ENCODE measurements at places on chromosomes 4 and X. TPM values are rescaled to one million over a fixed set of nuclear protein-coding genes. Genes with fewer than 3 reads are reported as not detected.
A peak's percentile ranks its signal among the peaks of the same experiment; 100 is the strongest.

GRCh38 chr4:39713691-39714090 lies 15.8 kb downstream of the UBE2K start:
- no peaks in the 10 kb centered on the region for H3K27me3 ChIP-seq
- H3K4me3 ChIP-seq: peak overlapping the region; percentile 23
- DNase-seq: no peak
- peak overlapping the region; percentile 54 for H3K27ac ChIP-seq

Gene HPSE
- total RNA-seq: 0.29 TPM

DNA sequence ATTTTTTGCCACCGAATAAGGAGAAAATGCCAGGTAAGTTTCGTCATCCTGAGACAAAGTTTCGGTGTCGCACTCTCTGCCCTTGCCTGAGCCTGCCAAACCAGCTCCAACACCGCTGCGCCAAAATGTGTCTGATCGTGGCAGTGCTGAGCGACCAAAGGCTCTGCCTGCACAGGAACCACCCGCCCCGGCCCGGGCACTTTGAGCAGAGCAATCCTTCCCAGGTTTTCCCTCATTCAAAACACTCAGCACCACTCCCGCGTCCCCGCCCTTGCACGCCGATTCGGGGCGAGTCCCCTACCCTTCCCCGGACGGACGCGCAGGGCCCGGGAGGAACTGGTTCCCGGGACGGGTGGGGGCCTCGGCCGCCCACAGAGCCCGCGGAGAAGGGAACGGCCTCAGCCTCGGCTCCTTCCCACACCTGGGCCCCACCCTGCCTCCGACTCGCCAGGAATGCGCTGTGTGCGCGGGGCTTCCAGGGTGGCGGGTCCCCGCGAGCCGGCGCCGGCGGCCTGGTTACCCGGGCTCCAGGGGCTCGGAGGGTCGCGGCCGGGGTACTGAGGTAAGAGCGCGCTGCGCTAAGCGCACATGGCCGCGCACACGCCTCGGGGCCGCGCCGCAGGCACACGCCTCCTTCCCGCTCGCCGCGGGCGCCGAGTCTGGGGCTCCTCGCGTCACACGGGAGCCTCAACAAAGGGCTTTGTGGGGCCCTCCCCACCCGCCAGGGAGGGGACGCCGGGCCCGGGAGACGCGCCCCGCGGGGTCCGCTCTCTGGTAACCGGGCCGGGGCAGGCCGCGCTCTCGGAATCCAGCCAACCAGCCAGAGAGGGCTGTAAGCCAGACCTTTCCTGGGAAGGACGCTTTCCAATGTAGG lies at the start of gene C4orf36:
Gene C4orf36 (minus strand): TSS at position 661 of the 874 bp plus-strand sequence. CDS start 902 bp downstream, outside the sequence.
- H3K36me3 ChIP-seq: no peaks in the 10 kb centered on the region
- H3K27ac ChIP-seq: no peak within 1 kb of the TSS
- DNase-seq: peak; percentile 83
- no peaks in the 10 kb centered on the region for H3K27me3 ChIP-seq

GRCh38 chr4:144362366-144362765 lies 221.8 kb upstream of the GYPA start:
- DNase-seq: no peak
- no peaks in the 10 kb centered on the region for H3K36me3 ChIP-seq
- no peaks in the 10 kb centered on the region for H3K4me1 ChIP-seq

Gene SYNPO2
- total RNA-seq: 20.9 TPM

- H3K4me3 ChIP-seq: no peak overlapping the region
- peaks cover 57% of the 10 kb centered on the region for H3K4me1 ChIP-seq
- no peaks in the 10 kb centered on the region for H3K27me3 ChIP-seq
- H3K36me3 ChIP-seq: peaks cover 17% of the 10 kb centered on the region
- DNase-seq: no peak
Observed at GRCh38 chr4:113469023-113469390, 292.5 kb downstream of the CAMK2D start.

GRCh38 chr4:124708517-124709300 lies 3.8 kb downstream of the ANKRD50 start:
- peak; percentile 21 for DNase-seq
- peaks cover 27% of the 10 kb centered on the region for H3K4me1 ChIP-seq

DNA sequence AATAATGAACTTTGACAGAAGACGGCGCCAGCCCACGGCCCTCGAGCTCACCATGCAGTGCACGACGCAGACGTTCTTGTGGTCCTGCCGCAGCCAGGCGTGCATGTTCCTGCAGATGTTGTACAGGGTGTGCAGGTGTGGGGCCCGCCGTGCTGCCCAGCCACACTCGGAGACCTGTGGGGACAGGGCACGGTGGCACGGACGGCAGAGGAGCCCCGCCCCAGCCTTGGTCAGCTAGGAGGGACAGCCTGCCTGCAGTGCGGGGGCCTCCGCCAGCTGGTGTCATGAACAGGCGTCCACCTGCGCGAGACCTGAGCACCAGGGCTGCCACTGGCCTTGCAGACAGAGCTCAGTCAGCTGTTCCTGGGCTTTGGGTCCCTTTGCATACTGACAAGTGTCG lies 49.5 kb downstream of the GAK start:
- no peaks in the 10 kb centered on the region for H3K4me1 ChIP-seq
- no peak for DNase-seq
- H3K4me3 ChIP-seq: no peak overlapping the region
- peaks cover 53% of the 10 kb centered on the region for H3K36me3 ChIP-seq
- H3K27ac ChIP-seq: no peak overlapping the region

Gene OCIAD1
- 87.5 TPM for total RNA-seq

DNA sequence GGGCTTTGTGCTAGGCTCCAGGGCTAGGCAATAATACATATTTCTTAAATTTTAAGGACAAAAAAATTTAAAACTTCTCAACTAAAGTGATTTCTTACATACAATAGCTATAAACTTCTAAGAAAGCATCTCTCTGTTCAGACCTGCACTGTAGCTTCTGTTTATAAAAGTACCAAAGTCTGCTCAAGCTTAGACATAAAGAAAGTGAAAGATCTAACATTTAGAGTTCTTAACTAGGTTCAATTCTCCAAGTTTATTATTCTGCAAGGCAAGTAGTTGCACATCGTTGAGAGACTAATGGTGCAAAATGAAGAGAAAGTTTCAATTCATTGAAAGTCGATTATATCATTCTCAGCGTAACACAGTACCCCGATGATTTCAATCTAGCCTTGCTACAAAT lies 857.4 kb upstream of the HTR2C start:
- H3K4me3 ChIP-seq: no peak overlapping the region
- no peak overlapping the region for H3K27ac ChIP-seq
- no peak for DNase-seq
- H3K27me3 ChIP-seq: no peaks in the 10 kb centered on the region

Gene OPHN1
- total RNA-seq: 7.4 TPM

DNA sequence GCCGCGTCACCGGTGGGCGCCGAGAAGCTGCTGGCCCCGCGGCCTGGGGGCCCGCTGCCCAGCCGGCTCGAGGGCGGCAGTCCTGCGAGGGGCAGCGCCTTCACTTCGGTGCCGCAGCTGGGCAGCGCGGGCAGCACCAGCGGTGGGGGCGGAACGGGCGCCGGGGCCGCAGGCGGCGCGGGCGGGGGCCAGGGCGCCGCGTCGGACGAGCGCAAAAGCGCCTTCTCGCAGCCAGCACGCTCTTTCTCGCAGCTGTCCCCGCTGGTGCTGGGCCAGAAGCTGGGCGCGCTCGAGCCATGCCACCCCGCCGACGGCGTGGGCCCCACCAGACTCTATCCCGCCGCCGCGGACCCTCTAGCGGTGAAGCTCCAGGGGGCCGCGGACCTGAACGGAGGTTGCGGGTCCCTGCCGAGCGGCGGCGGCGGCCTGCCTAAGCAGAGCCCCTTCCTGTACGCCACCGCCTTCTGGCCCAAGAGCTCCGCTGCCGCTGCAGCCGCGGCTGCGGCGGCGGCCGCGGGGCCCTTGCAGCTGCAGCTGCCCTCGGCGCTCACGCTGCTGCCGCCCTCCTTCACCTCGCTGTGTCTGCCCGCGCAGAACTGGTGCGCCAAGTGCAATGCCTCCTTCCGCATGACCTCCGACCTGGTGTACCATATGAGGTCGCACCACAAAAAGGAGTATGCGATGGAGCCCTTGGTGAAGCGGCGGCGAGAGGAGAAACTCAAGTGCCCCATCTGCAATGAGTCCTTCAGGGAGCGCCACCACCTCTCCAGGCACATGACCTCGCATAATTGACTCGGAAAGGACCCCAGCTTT lies 5.6 kb downstream of the PRDM8 start:
- peaks cover 5% of the 10 kb centered on the region for H3K4me1 ChIP-seq
- DNase-seq: peak; percentile 92
- peak overlapping the region; percentile 27 for H3K27ac ChIP-seq
- H3K4me3 ChIP-seq: peak overlapping the region; percentile 79
- no peaks in the 10 kb centered on the region for H3K36me3 ChIP-seq

GRCh38 chrX:54171527-54172250 lies 11.4 kb downstream of the FAM120C start:
- no peaks in the 10 kb centered on the region for H3K27me3 ChIP-seq
- no peak for DNase-seq
- H3K27ac ChIP-seq: no peak overlapping the region
- H3K4me1 ChIP-seq: no peaks in the 10 kb centered on the region
- H3K4me3 ChIP-seq: no peak overlapping the region
- peaks cover 4% of the 10 kb centered on the region for H3K36me3 ChIP-seq

- no peaks in the 10 kb centered on the region for H3K27me3 ChIP-seq
- no peak overlapping the region for H3K27ac ChIP-seq
- no peaks in the 10 kb centered on the region for H3K36me3 ChIP-seq
- no peak overlapping the region for H3K4me3 ChIP-seq
Observed at GRCh38 chrX:98654565-98654964, 1755.5 kb downstream of the PCDH19 start.

DNA sequence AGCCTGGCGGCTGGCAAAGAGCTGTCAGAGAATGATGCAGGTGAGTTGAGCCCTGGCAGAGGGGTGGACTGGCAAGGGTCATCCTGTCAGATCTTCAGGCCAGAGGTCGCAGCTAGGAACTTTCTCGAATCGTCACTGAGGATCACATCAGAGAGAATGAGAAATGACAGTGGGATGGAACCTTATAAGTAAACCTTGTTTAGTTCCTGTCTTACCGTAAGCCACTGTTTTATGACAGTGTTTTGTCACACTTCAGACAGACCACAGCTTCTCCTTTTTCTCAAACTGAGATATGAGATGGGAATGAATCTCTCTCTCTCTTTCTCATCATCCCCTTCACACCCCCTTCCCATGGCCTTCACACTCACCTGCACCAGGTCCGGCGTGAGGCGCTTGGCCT lies 9.3 kb downstream of the DIPK2B start:
- no peak overlapping the region for H3K4me3 ChIP-seq
- peaks cover 4% of the 10 kb centered on the region for H3K4me1 ChIP-seq
- no peak for DNase-seq
- H3K27me3 ChIP-seq: peaks cover 25% of the 10 kb centered on the region

DNA sequence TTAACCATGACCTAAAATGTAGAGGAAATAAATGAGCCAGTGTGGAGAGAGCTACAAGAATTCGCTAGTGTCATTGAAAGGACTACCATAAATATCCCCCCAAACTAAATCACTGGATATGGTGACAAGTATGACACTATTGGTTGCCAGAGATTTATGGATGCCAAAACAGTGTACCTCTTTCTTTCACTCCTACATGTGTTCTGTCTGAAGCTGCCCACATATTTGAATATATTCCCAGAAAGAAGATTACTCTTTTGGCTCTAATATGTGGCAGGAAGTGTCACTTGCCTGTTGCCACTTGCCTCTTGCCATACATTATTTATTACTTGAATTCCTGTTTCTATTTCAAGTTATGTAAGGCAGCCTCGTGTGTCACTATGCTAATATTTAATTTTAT lies 1573.6 kb downstream of the TECRL start:
- no peaks in the 10 kb centered on the region for H3K36me3 ChIP-seq
- H3K4me1 ChIP-seq: no peaks in the 10 kb centered on the region
- no peak overlapping the region for H3K4me3 ChIP-seq
- DNase-seq: no peak
- no peaks in the 10 kb centered on the region for H3K27me3 ChIP-seq

- peaks cover 20% of the 10 kb centered on the region for H3K36me3 ChIP-seq
- DNase-seq: no peak
- H3K27me3 ChIP-seq: no peaks in the 10 kb centered on the region
- H3K27ac ChIP-seq: peak overlapping the region; percentile 52
- no peak overlapping the region for H3K4me3 ChIP-seq
Observed at GRCh38 chr4:38948551-38948950, 80.9 kb downstream of the FAM114A1 start.

DNA sequence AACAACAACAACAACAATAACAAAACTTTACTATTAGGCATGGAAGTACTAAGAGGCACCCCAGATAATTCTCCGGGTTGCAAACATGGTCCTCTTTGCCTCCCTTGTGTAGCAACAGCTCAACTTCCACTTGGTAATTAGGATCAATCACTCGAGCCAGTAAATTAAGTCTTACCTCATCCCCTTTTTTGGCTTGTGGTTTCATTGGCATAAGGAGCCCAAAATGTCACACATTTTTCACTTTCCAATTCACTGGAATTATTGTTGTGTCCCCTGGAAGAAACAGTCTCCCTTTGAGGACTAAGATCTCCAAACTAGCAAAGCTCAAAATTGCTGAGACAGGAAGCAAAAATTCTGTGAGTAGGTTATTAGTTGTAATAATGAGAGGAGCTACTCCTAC lies 49.2 kb upstream of the HSD17B10 start:
- DNase-seq: no peak
- peaks cover 26% of the 10 kb centered on the region for H3K27me3 ChIP-seq
- peaks cover 7% of the 10 kb centered on the region for H3K4me1 ChIP-seq
- H3K36me3 ChIP-seq: no peaks in the 10 kb centered on the region

Gene CENPE
- total RNA-seq: 13.0 TPM

DNA sequence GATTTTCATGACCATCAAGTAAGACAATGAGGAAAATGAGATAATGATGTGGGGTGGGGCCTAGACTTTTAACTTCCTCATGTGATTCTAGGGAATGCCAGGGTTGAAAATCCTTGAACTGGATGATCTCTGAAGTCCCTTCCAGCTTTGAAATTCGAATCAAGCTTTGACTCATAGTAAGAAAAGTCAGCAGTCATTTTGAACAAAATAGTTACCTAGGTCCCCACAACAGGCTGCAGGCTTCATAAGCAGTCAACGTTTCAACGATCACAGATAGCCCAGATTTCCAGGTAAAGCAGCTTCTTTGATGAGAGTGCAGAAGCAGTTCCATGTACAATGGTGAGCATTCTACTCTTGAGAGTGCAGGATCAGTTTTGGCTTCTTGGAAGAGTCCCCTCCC lies 93.7 kb downstream of the GRIA3 start:
- H3K36me3 ChIP-seq: no peaks in the 10 kb centered on the region
- no peak for DNase-seq
- no peak overlapping the region for H3K4me3 ChIP-seq
- no peaks in the 10 kb centered on the region for H3K27me3 ChIP-seq
- H3K27ac ChIP-seq: no peak overlapping the region

DNA sequence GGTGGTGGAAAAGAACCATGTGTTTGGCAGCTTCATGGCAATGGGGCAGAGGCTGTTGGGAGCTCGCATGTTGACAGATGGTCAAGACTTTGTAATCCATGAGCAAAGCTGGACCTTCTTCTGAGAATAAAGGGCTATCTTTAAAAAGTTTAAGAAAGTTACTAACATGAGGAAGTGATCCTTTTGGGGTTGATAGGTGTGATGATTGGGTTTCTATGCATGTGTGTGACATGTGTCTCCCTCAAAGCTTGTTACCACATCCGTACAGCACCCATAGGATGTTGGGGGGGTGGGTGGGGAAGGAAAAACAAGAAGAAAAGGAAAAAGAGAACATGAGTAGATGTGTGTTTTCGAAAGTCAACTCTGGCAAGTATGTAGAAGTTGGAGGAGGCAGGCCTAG lies 123.0 kb upstream of the TLR3 start:
- no peak overlapping the region for H3K4me3 ChIP-seq
- no peak for DNase-seq
- peaks cover 12% of the 10 kb centered on the region for H3K4me1 ChIP-seq
